ENCODE measurements at places on chromosomes 7 and 10. TPM values are rescaled to one million over a fixed set of nuclear protein-coding genes. Genes with fewer than 3 reads are reported as not detected.

DNA sequence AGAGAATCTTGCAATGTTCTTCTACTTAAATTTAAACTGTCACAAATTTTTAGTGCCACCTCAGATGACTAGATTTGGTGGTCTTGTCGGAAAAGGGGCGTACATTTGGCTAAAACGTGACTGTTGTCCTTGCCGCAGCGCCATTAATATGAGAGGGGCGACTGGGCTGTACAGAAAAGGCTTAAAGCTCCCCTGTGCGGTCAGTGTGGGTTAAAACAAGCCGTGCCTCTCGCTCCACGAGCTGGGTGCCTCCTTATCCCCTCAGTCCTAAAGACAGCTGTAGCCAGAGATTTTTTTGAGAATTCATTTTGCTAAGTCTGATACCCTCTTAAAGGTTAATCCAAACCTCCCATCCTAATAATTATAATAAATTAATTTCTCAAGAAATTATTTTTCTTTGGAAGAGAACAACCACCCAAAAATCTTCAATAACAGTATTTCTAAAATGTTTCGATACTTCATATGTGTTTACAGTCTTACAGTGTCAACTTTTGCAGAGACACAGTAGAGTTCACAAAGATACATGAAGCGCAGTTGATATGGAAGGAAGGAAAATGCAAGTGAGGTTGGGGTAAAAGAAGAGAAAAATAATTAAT lies 68.6 kb downstream of the C7orf25 start:
- H3K36me3 ChIP-seq, result no peaks in the 10 kb centered on the region
- H3K27me3 ChIP-seq, result peaks cover 11% of the 10 kb centered on the region
- peak; percentile 13 for DNase-seq
- H3K27ac ChIP-seq, result no peak overlapping the region
- H3K4me3 ChIP-seq, result no peak overlapping the region

DNA sequence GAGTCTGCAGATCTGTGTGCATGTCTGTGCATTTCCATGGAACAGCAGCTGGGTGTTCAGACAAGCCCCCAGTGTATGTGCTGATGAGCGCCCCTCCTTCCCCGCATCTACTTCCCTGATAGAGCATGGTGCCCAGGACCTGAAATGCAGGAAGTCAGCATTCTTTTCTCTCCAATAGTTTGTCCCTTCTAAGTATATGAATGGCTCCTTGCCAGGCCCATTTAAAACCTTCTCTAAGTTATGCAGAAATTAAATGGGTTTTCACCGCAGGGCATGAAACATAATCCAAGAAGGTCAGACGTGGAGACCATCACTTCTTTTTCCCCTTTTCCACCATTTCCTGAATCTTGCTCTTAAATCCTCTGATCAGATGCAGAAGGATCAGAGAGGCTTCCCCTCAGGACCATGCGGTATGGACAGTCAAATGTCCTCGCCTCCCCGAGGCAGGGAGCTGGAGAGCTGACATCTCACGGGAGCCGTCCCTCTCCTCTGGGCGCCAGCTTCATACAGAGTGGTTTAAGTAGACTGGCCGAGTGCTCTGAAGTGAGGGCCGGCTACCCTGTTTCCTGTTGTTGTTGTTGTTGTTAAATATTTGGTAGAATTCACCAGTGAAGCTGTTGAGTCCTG lies 155.3 kb downstream of the C10orf105 start:
- H3K4me3 ChIP-seq, result no peak overlapping the region
- no peaks in the 10 kb centered on the region for H3K4me1 ChIP-seq
- H3K27ac ChIP-seq, result no peak overlapping the region

DNA sequence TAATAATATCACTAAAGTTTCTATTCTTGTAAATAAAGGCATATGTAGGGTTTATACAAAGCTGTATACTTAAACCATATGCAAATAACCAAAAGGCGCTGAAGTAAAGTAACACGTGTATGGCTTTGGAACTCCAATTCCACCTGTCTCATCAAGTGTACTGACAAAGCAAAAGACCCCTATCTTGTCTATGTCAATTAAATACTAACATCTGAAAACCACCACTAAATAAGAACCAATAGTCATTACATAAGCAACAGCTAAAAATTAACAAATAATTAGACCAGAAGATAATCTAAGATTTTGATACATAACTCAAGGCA lies 93.9 kb downstream of the KMT2C start:
- peaks cover 3% of the 10 kb centered on the region for H3K36me3 ChIP-seq
- no peaks in the 10 kb centered on the region for H3K27me3 ChIP-seq
- H3K27ac ChIP-seq, result no peak overlapping the region
- no peak overlapping the region for H3K4me3 ChIP-seq
- no peak for DNase-seq

Gene ZNF212
- polyA plus RNA-seq, result 14.0 TPM

DNA sequence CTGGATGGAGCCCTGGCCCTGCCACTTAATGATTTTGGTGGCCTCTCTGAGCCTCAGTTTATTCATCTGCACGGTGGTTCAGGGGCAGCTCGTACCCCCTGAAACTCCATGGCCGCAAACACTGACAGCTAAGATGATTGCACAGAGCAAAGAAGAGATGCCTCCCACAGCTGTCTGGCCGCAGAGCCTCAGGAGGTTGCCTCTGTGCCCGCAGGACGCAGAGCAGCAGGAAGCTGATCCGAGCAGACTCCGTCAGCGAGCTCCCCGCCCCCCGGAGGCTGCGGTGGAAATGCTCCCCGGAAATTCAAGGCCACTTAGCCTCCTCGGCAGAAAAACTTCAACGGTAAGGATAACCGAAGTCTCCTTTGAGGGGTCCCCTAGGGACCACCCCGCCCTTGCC lies 30.2 kb upstream of the C10orf53 start:
- H3K27me3 ChIP-seq, result no peaks in the 10 kb centered on the region
- peaks cover 27% of the 10 kb centered on the region for H3K4me1 ChIP-seq
- H3K4me3 ChIP-seq, result no peak overlapping the region
- no peaks in the 10 kb centered on the region for H3K36me3 ChIP-seq
- DNase-seq, result peak; percentile 24
- H3K27ac ChIP-seq, result no peak overlapping the region

GRCh38 chr7:1512781-1513656 lies 8.8 kb upstream of the INTS1 start:
- peaks cover 4% of the 10 kb centered on the region for H3K4me1 ChIP-seq
- no peaks in the 10 kb centered on the region for H3K36me3 ChIP-seq
- H3K27me3 ChIP-seq, result no peaks in the 10 kb centered on the region
- H3K27ac ChIP-seq, result no peak overlapping the region
- no peak overlapping the region for H3K4me3 ChIP-seq

Gene COBL
- 30.5 TPM for polyA plus RNA-seq

DNA sequence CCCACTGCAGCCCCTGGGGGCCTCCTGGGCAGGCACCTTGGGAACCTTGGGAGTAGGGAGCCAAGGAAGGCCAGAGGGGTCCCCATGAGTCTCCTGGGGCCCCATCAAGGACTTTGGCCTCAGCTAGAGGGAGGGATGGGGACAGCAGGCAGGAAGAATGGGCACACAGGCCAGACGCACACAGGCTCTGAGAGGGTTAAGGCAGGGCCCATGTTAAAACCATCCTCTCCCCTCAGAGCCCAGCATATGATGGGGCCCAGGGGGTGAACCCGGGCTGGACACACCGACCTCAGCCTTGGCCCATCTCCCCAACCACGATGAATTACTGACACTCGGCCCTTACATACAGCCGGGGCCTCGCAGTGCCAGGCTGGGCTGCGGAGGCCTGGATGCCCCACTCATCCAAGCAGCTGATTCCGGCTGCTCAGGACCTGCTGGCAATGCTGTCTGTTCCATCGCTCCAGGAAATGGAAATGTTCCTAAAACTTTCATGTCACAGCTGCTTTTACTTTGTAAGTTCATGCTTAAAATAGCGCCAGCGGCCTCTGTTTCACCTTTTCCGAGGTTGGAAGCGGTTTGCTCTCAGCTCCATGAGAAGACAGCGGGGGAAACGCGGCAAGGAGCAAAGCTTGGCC lies 17.3 kb upstream of the INPP5A start:
- peak overlapping the region; percentile 97 for H3K27ac ChIP-seq
- H3K4me1 ChIP-seq, result peaks cover 53% of the 10 kb centered on the region
- no peak overlapping the region for H3K4me3 ChIP-seq
- peak; percentile 42 for DNase-seq
- H3K36me3 ChIP-seq, result no peaks in the 10 kb centered on the region

DNA sequence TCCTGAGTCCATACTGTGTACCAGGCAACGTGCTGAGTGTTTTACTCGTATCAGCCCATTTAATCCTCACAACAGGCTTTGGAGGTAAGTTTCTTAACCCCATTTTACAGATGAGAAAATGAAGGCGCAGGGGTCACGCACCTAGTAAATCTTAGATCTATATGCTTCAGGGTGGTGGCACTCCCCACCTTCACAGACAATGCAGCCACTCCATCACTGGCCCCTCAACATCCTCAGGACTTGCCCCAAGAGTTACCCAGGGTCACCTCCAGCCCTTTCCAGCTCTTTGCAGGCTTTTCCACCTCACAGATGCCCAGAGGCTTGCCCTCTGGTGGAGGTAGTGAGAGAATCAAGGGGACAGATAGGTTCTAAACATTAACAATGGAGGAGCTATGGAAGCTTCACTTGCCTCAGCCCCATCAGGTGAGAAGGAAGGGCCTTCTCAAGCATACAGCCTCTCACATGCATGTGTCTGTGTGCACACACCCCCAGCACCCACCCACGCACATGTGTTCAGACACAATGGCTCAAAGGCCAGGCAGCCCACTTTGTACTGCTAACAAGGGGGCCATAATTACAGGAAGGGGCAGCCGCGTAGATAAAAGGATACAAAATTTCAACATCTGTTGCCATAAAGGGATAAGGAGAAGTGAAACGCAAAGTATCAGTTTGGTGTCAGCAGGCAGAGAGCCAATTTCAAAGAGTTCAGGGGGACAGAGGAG lies 29.1 kb downstream of the DPCD start:
- no peak overlapping the region for H3K4me3 ChIP-seq
- no peak for DNase-seq
- H3K4me1 ChIP-seq, result no peaks in the 10 kb centered on the region
- H3K27ac ChIP-seq, result no peak overlapping the region
- peaks cover 71% of the 10 kb centered on the region for H3K36me3 ChIP-seq
- no peaks in the 10 kb centered on the region for H3K27me3 ChIP-seq

Gene TMEM229A
- polyA plus RNA-seq, result 3.7 TPM

Gene LUC7L2
- 101 TPM for polyA plus RNA-seq

Gene MYH16
- polyA plus RNA-seq, result 0.01 TPM

GRCh38 chr10:110352930-110353243 lies 48.2 kb upstream of the SMNDC1 start:
- H3K27me3 ChIP-seq, result no peaks in the 10 kb centered on the region
- DNase-seq, result no peak
- H3K27ac ChIP-seq, result no peak overlapping the region
- H3K4me1 ChIP-seq, result peaks cover 5% of the 10 kb centered on the region

DNA sequence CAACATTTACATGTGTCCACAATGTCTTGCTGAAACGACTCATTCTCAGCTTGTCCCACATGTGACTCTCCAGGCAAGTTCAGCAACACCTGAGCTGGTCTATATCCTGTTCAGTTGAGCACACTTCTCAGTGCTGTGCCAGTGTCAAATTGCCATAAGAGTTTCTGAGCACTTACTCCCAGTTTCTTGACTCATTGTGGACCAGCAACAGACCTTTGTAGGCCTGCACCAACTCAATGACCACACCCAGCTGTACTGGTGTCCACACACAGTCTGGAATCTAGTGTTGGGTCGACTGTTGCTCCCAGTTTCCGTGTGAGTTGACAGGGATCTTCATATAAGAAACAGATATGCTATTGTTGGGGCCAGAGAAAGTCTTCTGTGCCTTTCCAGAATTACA lies 88.0 kb downstream of the PTPN20 start:
- no peak overlapping the region for H3K27ac ChIP-seq
- H3K36me3 ChIP-seq, result no peaks in the 10 kb centered on the region
- no peak overlapping the region for H3K4me3 ChIP-seq
- H3K27me3 ChIP-seq, result no peaks in the 10 kb centered on the region

- H3K36me3 ChIP-seq, result no peaks in the 10 kb centered on the region
- H3K4me3 ChIP-seq, result no peak overlapping the region
- H3K27ac ChIP-seq, result no peak overlapping the region
- no peaks in the 10 kb centered on the region for H3K27me3 ChIP-seq
- no peak for DNase-seq
Observed at GRCh38 chr10:22379059-22379458, 33.8 kb downstream of the SPAG6 start.

Gene IRF5
- polyA plus RNA-seq, result 5.5 TPM

GRCh38 chr7:84291756-84292155 lies 97.2 kb upstream of the SEMA3A start:
- no peak for DNase-seq
- H3K4me3 ChIP-seq, result no peak overlapping the region
- H3K27ac ChIP-seq, result no peak overlapping the region

DNA sequence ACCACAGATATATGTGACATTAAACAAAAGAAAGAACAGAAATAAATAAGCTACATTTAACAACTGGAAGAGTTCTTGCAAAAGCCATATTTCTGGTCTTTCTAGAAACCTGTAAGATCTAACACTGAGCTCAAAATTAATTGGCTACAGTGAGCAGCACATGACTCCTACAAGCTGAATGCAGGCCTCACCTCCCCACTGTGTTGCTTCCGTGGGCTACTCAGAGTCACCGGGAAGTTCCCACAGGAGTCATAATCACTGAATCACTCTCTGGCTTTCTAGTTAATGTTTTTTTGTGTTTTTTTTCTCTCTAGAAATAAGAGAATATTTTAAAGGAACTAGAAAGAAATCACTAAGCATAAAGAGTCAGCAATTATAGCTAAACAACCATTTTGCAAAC lies 10.2 kb upstream of the MRPS24 start:
- DNase-seq, result no peak
- no peaks in the 10 kb centered on the region for H3K27me3 ChIP-seq
- no peak overlapping the region for H3K4me3 ChIP-seq
- peaks cover 83% of the 10 kb centered on the region for H3K36me3 ChIP-seq

- peaks cover 6% of the 10 kb centered on the region for H3K4me1 ChIP-seq
- peak; percentile 75 for DNase-seq
- no peak overlapping the region for H3K27ac ChIP-seq
- no peaks in the 10 kb centered on the region for H3K36me3 ChIP-seq
- H3K27me3 ChIP-seq, result no peaks in the 10 kb centered on the region
- H3K4me3 ChIP-seq, result no peak overlapping the region
Observed at GRCh38 chr10:52818019-52818418, 45.4 kb upstream of the MBL2 start.

- no peaks in the 10 kb centered on the region for H3K36me3 ChIP-seq
- no peaks in the 10 kb centered on the region for H3K4me1 ChIP-seq
- no peak for DNase-seq
- H3K4me3 ChIP-seq, result no peak overlapping the region
- no peaks in the 10 kb centered on the region for H3K27me3 ChIP-seq
Observed at GRCh38 chr7:158416283-158416933, 171.2 kb downstream of the PTPRN2 start.

Gene TET1
- polyA plus RNA-seq, result 3.2 TPM

Gene VAX1
- not detected for polyA plus RNA-seq

GRCh38 chr7:150443793-150444540 lies 6.5 kb upstream of the GIMAP8 start:
- no peak for DNase-seq
- H3K27ac ChIP-seq, result no peak overlapping the region
- no peak overlapping the region for H3K4me3 ChIP-seq
- H3K4me1 ChIP-seq, result no peaks in the 10 kb centered on the region
- no peaks in the 10 kb centered on the region for H3K36me3 ChIP-seq
